Stimulated activated CD4-positive, alpha-beta T cell treated with anti-CD3 and anti-CD28 coated beads, Interleukin-1b, Interleukin-23, amount 100 ng/mL, for 24 hours (primary cell): ENCODE measurements at places on chromosomes 12 and 14.

GRCh38 chr14:69055999-69056788 lies 77.1 kb upstream of the ACTN1 start:
- DNase-seq: no peak

DNA sequence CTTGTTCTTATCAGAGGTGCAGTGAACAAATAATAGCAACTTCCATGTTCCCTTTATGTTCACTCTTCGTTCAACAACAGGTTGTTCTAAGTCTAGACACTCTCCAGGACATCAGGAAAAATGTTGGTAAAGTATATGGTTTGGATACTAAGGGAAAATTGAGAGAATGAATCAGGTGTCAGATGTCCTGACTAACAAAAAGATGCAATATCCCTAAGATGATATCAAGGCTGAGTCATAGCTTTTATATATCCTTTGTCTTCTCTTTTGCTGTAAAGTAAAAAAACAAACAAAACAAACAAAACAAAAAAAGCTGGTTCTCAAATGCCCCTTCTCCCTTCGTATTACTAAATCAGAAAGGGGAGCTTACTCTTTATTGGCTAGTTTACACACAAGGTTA lies 11.1 kb downstream of the GLIPR1L1 start:
- no peak for DNase-seq

DNA sequence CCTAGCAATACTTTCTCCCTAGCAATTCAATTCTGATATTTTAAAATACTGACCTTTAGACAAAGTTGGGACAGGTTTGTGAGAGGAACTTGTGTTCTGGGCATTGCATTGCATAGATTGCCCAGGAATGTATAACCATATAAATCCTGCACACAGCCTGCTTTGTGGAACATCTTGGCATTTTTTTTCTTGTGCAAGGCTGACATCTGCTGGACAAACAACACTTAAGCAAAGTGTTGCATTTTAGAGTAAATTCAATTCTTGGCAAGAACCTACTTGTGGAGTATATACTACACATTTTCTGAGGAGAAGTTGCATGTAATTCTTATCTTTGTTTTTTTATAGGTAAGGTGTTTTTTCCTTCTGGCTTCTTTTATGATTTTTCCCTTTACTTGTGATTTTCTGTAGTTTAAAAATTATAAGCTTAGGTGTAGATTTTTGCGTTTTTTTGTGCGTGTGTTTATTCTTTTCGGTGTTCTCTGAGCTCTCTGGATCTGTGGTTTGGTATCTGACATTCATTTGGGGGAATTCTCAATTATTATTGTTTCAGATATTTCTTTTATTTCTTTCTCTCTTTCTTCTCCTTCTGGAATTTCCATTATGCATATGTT lies 26.4 kb downstream of the TESPA1 start:
- no peak for DNase-seq

DNA sequence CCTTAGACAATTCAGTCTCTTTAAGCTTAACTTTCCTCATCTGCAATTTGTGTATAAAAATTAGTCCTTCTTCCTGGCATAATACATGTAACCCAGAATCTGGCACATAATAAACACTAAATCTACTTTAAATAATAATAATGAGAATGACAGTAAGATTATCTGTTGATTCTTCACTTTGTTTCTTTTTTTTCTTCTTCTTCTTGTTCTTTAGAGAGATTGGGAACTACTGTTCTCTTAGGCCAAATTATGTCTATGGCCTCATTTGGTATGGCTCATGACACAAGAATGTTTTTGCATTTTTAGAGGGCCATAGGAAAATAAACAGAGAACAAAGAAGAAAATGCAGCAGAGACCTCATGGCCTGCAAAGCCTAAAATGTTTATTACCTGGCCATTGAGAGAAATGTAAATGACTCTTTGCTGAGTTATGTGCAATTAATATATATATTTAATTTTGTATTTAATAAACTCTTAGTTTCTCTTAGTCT lies 275.8 kb downstream of the SLC6A15 start:
- DNase-seq: no peak

DNA sequence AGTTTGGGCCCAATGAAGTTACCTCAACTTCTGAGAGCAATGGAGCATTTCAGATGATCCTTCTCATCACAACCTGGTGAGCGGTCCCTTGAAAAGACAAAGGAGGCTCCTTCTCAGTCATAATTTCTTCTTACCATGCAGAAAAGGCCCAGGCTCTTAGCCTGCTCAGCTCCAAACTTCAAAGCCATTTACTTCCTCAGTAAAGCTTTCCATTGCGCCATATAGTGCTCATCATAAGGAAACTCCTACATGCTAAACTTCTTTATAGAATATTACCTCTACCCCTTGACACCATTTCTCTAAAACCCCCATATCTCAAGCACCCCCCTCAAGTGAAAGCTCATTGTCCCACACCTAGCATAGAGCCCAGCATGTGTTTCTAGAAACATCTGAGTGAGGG lies 127.1 kb downstream of the GTF2A1 start:
- no peak for DNase-seq

- DNase-seq: no peak
Measured at GRCh38 chr12:117821480-117822175, 147.2 kb downstream of the KSR2 start.

DNA sequence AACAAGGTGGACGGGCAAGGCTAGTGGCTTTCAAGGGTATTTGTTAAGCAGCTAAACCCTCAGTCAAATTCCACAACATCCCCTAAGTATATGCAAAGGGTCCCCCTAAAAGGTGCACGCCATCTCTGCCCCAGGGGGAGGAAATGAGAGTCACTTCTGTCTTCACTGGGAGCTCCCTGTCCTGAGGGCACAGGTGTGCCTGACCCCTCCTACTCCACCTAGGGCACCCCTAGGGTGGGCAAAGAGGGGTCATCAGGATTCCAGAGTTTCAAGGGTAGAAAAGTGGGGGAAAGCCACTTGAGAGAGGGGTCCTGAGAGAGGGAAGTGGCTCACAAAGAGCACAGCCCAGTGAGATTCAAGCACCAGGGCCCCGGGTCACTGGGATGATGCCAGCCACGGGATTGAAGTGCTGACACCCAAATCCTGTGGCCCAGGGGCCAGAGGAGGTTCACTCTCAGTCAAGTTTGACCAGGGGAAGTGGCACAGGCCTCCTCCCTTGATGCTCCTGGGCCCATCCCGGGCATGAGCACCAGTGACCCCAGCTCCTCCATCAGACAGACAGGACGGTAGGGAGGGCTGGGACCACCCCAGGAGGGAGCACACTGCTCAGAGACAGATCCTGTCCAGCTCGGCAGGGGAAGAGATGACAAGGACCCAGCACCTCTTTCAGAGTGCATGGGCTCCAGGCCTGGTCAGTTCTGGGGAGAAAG lies 82.3 kb upstream of the BCL11B start:
- DNase-seq: no peak

- no peak for DNase-seq
Measured at GRCh38 chr14:65444230-65444629, 31.7 kb downstream of the FUT8 start.
